ENCODE measurements at places on chromosomes 4 and X. TPM values are rescaled to one million over a fixed set of nuclear protein-coding genes. Genes with fewer than 3 reads are reported as not detected.

Gene EXOC1
- 43.7 TPM for total RNA-seq

Gene ETDA
- total RNA-seq = not detected

Gene UCHL1
- total RNA-seq = 3.9 TPM

Gene DCAF4L1
- 0.08 TPM for total RNA-seq

Gene HS6ST2
- 6.3 TPM for total RNA-seq

Gene ATP2B3
- not detected for total RNA-seq

Gene LDB2
- 16.0 TPM for total RNA-seq

Gene ARSH
- total RNA-seq = not detected

Gene TLR7
- total RNA-seq = 0.95 TPM

Gene HPSE
- 10.4 TPM for total RNA-seq

Gene HAND2
- total RNA-seq = 3.8 TPM

Gene GAB3
- 0.61 TPM for total RNA-seq

Gene GAB1
- total RNA-seq = 37.6 TPM

Gene WNK3
- 0.61 TPM for total RNA-seq

Gene HTR2C
- not detected for total RNA-seq

Gene CAPN6
- 6.0 TPM for total RNA-seq

Gene PABPC5
- not detected for total RNA-seq

Gene TMEM255A
- 3.3 TPM for total RNA-seq

Gene MAP7D2
- total RNA-seq = not detected

Gene ELF2
- 22.1 TPM for total RNA-seq

Gene SAGE1
- total RNA-seq = not detected
